ENCODE measurements at places on chromosomes 2 and 18.
A peak's percentile ranks its signal among the peaks of the same experiment; 100 is the strongest.

GRCh38 chr18:36697905-36698304 is 130.9 kb downstream of the TPGS2 start:
- DNase-seq: no peak

DNA sequence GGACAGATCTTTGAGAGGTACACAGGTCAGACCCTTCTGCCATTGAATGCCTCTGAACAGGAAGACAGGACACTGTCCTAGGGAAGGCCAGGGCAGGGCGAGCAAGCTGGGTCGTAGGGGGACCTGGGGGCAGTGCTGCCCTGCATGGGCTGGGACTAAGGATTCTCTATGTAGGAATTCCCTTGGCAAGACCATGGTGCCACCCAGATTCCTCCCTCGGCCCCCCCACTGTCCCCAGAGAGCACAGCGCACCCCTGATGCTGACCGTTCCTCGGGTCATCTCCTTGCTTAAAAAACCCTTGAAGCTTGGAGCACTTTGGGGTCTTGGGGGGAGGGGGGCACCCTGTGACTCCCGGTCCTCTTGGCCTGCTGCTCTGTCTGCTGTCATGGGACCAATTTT is 195.1 kb downstream of the SEPTIN10 start:
- DNase-seq: no peak

DNA sequence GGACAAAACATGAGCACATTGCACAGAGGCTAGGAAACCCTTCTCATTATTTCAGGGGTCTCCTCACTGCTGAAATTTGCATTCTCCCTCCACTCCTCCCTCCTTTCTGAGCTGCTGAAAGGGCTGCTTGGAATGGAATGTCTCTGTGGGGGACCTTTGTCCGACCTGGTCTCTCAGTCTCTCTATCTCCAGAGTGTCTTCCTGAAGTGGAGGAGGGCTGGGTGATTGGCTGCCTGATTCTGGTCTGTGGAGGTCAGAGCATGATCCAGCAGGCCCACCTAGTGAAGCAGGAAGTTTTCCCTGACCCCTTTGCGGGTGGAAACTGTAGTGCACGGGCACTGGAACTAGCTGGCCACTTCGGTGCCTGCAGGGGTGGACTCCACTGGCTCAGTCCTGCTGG is 560.5 kb upstream of the HS6ST1 start:
- DNase-seq: no peak

DNA sequence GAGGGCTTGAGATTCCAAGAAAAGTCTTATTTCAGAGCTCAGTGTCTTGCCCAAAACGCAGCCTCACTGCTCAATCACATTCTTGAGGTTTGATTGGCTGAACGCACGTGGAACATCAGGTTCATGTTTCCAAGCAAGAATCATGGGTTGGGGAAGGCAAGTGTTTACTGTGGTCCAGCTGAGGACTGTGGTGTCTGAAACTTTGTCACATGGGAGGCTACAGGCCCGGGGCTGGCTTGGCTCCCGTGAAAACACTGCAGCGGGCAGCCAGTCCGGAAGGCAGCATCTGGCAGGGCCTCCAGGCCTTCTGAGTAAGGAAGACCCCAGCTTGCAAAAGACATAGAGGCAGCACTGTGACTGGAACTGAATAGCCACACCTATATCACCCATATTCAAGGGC is 84.7 kb downstream of the POLR1A start:
- DNase-seq: no peak

DNA sequence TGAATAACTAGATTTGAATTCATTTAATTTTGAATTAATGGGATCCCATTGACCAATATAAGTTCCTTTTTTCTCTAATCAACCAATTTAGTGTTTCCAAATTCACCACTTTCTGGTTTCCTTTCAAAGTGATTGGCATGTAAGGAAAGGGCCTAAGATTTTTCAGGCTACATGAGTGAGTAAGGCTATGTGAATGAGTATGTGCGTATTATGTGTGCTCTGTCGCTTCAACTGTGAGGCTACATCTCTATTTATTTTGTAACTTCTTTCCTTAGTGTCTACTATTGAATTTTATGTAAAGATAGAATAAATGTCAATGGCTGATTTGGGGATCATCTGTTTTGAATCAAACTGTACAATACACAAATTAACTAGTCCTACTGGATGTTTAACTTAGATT is 110.6 kb downstream of the ABCA12 start:
- no peak for DNase-seq

DNA sequence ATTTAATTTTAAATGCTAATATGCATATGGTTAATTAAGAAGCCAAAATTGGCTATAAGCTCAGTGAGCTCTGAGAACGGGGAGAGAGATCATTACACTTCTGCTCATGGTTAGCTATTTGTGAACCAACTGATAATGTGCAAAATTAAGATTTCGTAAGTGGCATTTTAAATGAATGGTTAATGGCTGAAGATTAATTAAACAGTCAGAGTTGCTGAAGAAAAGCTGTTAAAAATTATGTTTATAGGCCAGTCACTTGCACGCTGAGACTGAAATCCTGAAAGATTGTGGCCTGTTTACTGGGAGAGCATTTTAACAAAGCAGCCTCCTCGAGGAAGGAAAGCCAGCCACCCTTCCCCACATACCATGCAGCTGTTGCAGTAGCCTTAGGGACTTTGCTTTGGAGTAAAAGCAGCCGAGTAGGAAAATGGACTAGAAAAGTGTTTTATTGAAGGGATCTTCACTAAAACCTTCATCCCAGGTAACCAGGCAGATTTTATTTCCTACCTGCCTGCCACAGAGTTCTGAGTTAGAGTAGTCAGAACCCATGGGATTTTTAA is 218.8 kb upstream of the NRP2 start:
- DNase-seq: no peak

DNA sequence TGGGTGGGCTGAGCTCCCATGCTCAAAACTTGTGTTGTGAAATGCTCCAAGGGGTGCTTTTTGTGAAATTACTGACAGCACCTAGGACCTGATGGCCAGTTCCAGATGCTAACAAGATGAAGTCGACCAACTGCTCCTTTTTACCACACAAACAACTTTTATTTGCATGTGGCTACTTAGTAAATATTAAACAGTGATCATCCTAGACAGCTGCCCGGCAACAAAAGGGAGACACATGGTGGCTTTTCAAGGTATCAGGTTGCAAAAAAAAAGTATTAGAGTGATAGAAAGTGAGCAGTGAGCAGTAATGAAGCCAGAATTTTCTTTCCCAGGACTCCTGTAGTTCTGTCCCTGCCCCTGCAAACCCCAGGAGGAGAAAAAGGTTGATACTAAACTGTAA is 118.5 kb downstream of the RPIA start:
- no peak for DNase-seq

GRCh38 chr2:20414806-20415205 is 32.1 kb upstream of the RHOB start:
- DNase-seq: no peak

- no peak for DNase-seq
These were observed 1313.7 kb upstream of the NRXN1 start for GRCh38 chr2:52345676-52346075.

- no peak for DNase-seq
These were observed 106.1 kb downstream of the MYO1B start for GRCh38 chr2:191351298-191351697.

GRCh38 chr2:160472839-160473251 is 20.8 kb downstream of the RBMS1 start:
- no peak for DNase-seq

DNA sequence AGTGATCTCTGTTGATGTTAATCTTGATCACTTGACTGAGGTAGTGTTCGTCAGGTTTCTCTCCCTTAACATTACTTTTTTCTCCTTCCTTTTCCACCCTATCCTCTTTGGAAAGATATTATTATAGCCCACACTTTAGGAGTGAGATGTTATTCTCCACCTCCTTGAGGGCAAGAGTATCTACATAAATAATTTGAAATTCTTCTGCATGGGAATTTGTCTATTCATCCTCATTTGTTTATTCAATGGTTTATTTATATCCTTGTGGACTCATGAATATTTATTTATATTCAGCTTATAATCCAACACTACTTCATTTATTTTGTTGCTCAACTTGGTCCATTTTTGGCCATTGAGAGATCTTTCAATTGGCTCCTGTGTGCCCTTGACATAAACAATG is 750.4 kb downstream of the EPHA4 start:
- DNase-seq: no peak

DNA sequence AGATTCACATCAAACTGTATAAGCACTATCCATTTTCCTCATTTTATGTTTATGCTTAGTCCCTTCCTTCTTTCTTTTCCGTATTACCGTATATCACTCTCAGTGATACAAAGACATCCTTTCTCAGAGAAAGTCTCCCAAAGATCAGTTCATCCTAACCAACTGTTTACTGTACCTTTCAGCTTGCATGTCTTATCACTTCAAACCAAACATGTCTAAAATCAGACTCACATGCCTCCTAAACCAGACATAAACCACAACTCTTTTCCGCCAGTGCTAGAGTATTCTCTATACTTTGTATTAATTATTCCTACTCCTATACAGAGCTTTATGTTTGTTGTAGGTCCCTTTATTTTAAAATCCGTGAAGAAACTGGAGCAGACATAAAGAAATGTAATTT is 41.5 kb downstream of the KCMF1 start:
- no peak for DNase-seq

- no peak for DNase-seq
These were observed 100.5 kb upstream of the GLI2 start for GRCh38 chr2:120635146-120635545.

DNA sequence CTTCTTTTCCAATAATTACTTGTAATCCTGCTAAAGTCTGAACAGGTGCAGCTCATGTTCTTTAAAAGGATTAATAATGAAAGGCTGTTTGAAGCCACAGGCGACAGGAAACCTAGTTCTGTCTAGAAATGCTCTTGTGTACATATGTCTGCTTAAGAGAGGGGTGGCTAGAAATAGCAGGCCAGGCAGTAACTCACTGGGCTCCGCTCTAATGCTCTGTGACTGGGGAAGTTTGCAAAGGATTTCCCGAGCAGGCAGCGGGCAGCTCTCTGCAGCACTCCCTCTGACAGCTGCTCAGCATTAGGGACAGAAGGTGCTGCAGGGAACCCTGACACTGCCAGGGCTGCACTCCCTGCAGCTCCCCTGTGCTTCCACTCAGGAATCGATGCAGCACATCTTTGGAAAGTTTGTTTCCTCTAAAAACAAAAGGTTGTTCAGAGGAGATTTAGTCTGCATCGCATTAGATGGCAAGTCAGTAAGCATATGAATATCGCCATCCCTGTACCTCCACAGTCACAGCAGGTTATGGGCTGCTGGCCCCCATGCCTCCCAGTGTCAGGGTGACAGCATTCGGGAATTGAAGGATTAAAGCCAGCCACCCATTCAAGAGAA is 33.1 kb upstream of the TTC39C start:
- DNase-seq: no peak

GRCh38 chr2:240300261-240300821 is 135.1 kb upstream of the GPC1 start:
- DNase-seq: no peak

- DNase-seq: no peak
These were observed 25.3 kb upstream of the TACR1 start for GRCh38 chr2:75224636-75225094.

- DNase-seq: no peak
These were observed 262.0 kb upstream of the RASGRP3 start for GRCh38 chr2:33214436-33214835.

- no peak for DNase-seq
These were observed 56.8 kb downstream of the ATOH8 start for GRCh38 chr2:85810371-85811179.

DNA sequence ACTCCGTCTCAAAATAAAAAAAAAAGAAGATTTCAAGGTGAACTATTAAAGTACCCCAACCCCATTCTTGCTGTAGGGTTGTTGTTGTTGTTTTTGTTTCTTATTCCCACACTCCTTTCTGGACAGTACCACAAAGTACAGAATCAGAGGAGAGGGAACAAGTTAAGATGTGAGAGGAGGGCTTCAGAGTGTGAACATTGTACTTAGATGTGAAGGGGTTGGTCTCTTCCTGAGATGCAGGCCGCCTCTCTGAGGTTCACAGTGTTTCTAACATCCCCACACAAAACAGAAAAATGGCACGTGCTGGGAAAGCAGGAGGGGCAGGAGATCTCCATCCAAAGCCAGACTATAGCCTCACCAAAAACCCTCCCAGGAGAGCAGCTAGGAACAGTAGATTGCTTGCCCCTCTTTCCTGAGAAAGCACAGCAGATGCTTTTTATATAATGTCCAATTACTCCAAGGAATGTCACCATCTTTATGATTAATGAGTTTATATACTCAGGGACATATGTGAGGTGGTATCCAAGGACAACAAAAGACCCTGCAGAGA is 22.6 kb downstream of the ADD2 start:
- DNase-seq: no peak

DNA sequence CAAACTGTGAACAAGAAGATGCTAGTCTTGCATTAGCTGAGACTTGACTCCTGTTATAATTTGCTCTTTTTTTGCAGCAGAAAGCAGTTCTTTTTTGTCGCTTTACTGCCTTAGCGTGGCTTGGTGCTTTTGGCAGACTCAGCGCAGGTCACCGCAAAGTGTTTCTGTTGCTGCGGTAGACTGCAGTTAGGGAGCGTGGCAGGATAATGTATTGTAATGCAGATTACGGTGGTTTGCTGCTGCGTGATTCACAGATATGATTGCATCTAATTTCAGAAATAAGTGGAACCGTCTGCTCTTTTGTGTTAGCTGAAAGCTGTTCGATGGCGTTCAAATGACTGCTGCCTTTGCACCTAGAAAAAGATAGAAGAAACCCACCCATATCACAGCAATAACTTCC is 131.6 kb upstream of the SATB2 start:
- DNase-seq: no peak

GRCh38 chr2:27703638-27704341 is 40.1 kb downstream of the SLC4A1AP start:
- peak; percentile 58 for DNase-seq

- no peak for DNase-seq
These were observed 466.3 kb upstream of the RAB12 start for GRCh38 chr18:8142932-8143331.

DNA sequence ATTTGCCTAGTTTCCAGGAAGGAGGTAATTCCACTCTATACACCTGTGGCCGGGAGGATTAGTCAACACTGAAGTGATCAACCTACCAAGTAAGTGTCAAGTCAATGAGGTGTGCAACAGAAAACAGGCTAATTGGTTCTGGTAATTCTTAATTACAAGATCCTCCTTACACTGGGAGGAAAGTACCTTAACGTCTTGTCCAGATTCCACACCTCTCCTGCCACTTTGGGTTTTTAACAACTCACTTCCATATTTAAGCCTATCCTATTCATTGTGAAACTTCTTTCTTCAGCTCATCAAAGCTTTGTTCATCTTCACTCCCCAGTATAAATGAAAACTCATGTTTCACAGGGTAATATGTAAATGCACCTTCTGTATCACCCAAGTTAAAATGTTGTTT is 22.0 kb upstream of the MAP4K4 start:
- no peak for DNase-seq

GRCh38 chr2:71813315-71813714 is 334.3 kb downstream of the CYP26B1 start:
- no peak for DNase-seq

- no peak for DNase-seq
These were observed 11.5 kb downstream of the DIPK1C start for GRCh38 chr18:74445585-74445984.

DNA sequence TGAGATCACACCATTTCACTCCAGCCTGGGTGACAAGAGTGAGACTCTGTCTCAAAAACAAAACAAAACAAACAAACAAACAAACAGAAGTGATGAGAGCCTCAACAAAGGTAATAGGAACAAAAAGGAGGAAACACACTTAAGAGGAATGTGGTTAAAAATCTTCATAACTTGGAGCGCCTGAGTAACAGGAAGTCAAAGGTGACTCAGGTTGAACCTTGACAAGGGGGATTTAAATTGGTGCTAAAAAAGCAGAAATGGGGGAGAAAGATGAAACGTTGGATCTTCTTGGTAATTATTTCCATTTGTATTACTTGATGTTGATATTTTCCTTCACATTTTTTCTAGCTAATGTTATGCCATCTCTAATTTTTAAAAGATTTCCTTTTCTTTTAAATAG is 318.5 kb upstream of the TCF4 start:
- DNase-seq: no peak

All from activated T-helper 1 cell treated with Interleukin-2 at 50 U/mL for 16 hours (primary cell).